ENCODE measurements at places on chromosomes 1 and 21. TPM values are rescaled to one million over a fixed set of nuclear protein-coding genes. Genes with fewer than 3 reads are reported as not detected.

The RIPPLY3 gene
- total RNA-seq: not detected

The PGLYRP4 gene
- not detected for total RNA-seq

The CDC7 gene
- 2.3 TPM for total RNA-seq

The ZNF697 gene
- 17.9 TPM for total RNA-seq

The SEMA4A gene
- total RNA-seq: 50.8 TPM

The FLG2 gene
- total RNA-seq: not detected
